ENCODE measurements at places on chromosomes 5 and 9.
A peak's percentile ranks its signal among the peaks of the same experiment; 100 is the strongest.

- DNase-seq, result no peak
Observed at GRCh38 chr5:142825378-142826089, 55.4 kb downstream of the ARHGAP26 start.

DNA sequence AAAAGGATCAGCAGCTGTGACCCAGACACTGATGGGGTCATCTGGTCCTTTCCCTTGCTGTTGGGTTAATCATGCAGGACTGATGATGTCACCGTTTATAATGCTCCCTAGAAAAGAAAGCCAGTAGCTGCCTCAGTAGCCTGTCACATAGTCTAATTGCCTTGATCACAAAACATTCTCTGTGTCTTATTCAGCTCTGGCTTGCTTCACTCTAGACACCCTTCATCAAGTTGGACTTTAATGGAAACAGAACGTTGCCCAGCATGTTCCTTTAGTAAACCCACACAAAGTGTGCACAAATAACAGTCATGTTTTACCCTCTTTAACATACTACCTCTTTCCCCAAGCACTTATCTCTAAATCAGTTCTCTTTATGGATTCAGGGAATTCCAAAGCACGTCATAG lies 170.8 kb downstream of the SGCD start:
- DNase-seq, result no peak

DNA sequence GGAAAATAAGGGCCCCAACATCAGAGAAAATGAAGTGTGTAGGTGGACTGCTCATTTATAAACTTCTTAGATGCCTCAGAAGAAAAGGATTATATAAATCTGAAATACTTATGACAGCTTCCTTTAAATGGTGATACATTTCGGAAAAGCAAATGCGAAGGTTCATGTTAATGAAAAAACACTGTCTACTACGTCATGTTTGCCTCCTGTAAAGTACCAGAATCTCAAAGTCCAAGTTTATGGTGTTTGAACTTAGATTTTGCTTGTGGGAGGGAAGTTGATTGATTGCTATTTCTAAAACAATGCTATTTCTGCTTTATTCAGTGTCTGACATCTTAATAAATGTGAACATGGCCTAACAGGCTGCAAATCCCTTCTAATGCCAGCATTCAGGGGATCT lies 514.6 kb downstream of the ZNF608 start:
- DNase-seq, result no peak

- DNase-seq, result no peak
Observed at GRCh38 chr5:151581812-151582583, 9.1 kb downstream of the FAT2 start.

DNA sequence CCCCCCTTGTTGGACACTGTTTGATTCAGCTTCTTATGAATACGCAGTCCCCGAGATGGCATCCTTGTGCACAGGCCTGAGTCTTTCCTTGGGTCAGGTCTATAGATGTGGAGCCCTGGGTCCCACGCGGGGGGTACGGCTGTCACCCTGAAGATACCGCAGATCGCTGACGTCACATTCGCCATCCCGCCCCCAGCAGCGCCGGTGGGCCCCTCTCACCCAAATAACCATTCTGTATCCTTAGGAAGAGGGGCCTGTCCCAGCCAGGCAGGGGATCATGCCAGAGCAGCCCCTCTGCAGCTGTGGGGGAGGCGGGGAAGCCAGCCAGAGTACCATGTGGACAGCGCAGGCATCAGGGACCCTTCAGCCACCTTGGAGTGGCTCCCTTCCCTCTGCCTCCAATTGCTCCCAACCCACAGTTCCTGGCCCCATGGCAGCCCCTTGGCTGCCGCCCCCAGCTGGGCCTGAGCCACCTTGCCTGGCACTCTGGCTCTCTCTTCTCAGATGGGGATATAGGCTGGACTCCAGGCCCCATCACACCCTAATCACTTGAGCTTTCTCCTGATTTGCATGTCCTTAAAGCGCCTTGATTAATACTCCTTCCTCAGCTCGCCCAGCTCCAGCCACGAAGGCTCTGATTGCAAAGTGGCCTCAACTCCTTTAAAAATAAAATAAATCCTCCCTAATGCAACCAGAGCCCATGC lies 189.8 kb downstream of the C9orf50 start:
- no peak for DNase-seq

DNA sequence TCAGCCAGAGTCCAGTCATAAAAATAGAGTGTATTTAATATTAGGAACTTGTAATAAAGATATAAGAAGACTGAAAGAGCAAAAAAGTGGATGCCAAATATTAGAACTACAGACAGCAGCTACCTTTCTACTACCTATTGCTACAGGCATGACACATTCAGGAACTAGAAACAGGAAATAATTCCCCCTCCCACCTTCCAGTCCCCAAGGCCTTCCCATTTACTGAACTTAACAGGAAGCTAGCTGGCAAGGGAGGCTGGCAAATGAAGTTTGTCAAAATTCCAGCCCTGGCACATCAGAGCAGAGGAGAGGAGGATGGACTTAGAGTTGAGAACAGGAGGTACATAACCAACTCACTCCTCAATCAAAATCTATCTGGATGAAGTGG lies 50.2 kb upstream of the RIC1 start:
- no peak for DNase-seq

DNA sequence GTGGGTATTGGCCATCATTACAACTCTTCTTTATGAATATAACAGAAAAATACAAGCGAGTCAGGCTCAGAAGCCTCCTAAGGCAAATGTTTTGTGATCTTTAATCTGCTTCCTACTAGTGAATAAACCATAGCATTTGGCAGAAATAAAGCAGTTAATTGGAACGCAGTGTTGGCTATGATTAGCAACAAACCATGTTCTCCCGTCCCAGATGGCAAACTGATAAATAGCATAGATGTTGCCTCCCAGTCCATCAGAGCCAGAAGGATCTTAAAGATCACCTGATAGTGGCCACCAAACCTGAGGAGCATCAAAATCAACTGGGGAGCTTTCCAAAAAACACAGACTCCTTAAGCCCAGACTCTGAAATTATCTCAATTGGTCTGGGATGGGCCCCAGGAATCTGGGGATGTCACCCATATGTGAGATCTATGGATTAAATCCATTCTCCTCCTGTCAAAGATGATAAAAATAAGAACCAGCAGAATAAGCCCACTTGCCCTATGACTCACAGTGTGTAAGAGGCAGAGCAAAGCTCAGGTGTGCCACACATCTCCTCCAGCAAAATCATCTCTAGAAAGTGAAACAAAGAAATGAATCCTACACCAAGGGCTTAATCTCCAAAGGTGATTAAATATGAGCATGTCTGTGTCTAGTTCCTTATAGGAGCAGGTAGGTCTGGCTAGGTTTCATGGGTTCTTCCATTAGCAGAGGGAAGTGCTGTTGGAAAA lies 50.3 kb downstream of the APBA1 start:
- DNase-seq, result no peak

GRCh38 chr9:125638239-125639045 lies 68.6 kb downstream of the MAPKAP1 start:
- DNase-seq, result no peak

DNA sequence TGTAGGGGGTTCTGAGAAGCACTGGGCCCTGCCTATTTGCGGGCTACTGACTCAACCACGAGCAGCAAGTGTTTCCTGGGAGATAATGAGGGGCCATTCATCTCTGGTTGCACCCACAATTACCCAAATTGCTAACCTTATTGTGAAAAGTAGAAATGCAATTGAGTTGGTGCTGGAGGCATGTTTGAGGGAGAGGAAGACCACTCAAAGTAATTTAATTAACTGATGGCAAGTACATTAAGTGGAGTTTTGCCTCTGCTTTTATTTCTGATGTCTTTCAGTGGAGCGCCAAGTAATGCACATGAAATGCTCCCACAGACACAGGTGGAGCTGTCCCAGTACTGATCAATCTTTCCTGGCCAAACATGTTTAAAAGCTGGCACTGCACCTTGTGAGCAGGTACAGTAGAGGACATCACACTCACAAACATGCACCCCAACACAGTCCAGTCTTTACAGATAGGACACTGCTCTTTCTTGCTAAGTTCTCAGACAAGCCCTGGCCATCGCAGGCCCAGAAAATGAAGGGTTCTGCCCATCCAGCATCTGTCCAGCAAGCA lies 195.4 kb downstream of the HSPA4 start:
- no peak for DNase-seq

DNA sequence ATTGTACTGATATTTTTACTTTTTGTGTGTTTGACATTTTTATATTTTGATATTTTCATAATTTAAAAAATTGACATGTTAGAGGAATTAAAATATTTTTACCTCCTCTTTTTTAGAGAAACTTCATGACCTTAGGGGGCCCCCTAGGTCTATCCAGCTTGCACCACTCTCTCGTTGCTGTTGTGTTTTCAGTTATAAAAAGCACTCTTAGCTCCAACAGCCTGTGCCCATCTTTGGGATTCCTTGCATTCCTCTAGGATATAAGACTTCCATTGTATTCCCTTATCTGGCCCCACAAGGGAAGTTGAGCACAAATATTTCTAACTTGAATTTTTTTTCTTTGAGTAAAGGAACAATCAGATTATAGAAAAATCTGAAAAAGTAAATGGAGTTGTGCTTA lies 245.3 kb downstream of the SH3GL2 start:
- no peak for DNase-seq

- no peak for DNase-seq
Observed at GRCh38 chr9:137446851-137447471, 5.8 kb upstream of the ENTPD8 start.

- no peak for DNase-seq
Observed at GRCh38 chr5:154351141-154351540, 94.7 kb upstream of the SAP30L start.

DNA sequence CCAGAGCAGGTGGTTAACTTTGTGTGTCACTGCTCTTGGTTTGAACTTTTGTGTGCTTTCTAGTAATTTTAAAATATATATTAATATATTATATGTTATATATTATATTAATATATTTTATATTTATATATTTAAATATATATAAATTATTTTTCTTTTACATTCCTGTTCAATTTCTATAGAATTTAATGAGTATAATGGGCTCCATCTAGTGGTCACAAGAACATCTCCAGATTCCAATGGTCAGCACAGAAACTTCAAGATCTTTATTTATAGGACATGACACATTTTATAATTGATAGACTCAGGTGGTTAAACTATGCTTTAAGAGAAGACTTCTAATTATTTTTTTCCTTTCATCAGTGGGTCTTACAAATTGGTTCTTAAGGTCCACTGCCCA lies 39.1 kb downstream of the COL23A1 start:
- peak; percentile 65 for DNase-seq

DNA sequence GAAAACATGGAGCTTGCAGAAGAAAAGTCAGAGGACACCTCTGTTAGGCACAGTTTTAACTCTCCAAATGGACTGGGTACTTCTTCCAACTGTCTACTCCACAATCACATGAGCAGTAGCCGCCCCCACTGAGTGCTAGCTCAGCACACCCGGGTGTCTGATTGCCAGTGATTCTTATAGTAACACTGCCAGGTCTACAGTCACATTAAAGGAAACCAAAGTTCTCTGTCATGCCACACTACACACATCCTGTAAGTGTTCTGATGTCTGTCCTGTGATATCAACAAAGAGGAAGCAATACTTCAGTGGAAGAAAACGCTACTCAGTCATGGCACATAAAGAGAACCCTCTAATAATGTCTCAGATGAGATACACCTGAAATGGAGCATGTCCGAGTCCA lies at the start of gene HAVCR2:
Gene HAVCR2 (minus strand): TSS at position 69 of the 400 bp plus-strand sequence. CDS start 61 bp downstream, at position 8.
- DNase-seq, result peak; percentile 64

DNA sequence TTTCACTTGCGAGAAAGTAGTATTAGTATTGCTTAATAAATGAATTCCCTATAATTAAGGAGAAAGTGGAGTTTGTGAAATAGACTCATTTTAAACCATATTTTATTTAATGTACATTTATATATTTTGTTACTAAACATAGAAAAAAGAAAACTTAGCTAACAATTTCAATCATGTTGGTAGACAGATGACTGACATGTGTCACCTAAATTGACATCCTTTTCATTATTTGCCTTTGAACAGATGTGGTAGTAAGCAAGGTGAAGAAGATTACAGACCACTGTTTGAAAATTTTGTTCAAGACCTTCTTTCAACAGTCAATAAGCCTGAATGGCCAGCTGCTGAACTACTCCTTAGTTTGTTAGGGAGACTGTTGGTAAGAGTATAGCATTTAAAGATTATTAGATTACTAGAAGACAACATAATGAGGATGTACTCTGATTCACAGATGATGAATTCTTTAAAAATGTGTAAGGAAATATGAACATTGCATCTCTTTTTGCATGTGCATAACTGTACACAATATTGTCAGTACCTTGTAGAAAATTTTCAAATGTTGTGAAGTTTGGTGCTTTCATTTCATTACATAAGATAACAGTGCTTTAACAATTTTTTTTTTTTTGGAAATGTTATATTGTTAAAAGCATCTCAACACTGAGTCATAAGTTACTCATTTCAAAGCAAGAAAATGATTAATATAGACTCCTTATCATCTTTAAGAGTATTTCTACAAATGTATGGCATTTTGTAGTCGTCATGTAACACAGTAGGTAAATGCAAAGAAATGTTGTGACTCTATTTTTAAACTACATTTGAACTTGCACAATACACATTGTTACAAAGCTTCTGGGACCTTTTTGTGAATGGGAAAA lies 139.5 kb downstream of the NIPBL start:
- no peak for DNase-seq

Measured in Kasumi-1 (cell line).